ENCODE measurements at places on chromosomes 6 and 20.
A peak's percentile ranks its signal among the peaks of the same experiment; 100 is the strongest.

DNA sequence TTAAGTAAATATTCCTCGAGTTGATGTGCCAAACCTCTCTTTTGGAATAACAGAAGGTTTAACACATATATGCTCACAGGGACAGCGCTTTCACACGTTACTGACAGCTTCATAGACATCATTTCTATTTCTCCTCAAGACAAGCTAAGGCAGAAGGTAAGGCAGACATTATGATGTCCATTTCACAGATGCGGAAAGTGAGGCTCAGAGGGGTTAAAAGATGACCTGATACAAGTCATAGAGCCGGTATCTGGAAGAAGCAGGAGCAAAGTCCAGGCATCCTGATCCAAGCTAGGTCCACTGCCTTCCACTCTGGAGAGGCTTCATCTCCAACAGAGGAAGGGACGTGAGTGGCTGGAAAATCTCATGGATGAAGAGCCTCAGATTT is 86.7 kb downstream of the FOXC1 start:
- no peak for DNase-seq

GRCh38 chr6:20747991-20748390 is 213.7 kb downstream of the CDKAL1 start:
- DNase-seq = no peak

DNA sequence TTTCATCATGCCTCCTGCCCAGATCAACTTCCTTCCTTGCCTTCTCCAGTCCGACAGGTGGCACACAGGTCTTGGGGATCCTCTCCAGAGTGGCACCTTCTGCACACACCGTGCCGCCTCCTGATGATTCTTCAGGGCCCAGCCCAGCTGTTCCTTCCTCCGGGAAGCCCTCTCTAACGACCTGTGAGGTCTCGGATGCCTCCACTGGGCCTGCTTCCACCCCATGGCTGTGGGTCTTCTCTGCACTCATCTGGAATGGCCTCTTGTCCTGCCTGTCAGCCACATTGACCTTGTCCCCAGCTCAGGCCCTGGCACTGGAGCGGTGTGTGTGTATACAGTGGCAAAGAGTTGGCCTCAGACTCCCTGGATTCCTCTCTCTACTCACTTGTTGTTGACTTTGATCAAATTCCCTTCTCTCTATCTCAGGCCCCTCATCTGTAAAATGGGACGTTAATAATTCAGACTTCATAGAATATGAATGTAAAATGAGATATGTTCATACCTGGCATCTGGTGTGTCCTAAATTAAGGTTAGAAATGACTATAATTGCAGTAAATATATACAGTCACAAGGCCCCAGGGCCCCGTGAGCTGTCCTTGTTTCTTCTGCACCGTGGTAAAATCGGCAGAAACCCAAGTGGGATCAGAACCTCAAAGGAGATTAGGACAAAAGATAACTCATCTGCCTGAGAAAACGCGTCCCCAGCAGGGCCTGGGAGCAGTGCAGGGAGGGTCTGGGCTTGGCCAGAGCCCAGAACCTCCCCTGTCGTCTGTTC is 1.5 kb downstream of the FAM210B start:
- no peak for DNase-seq

- no peak for DNase-seq
These were observed 329.0 kb downstream of the ESR1 start for GRCh38 chr6:152136449-152136825.

DNA sequence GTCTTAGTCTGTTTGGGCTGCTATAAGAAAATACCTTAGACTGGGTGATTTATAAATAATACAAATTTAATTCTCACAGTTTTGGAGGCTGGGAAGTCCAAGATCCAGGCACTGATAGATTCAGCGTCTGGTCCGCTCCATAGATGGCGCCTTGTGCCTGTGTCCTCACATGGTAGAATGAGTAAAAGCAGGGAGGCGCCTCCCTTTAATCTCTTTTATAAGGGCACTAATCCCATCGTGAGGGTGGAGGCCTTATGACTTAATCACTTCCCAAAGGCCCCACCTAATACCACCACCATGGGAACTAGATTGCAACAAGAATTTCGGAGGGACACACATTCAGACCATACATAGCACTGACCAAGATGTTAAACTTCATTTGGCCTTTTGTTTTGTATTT is 91.2 kb upstream of the TMEM181 start:
- DNase-seq = no peak

DNA sequence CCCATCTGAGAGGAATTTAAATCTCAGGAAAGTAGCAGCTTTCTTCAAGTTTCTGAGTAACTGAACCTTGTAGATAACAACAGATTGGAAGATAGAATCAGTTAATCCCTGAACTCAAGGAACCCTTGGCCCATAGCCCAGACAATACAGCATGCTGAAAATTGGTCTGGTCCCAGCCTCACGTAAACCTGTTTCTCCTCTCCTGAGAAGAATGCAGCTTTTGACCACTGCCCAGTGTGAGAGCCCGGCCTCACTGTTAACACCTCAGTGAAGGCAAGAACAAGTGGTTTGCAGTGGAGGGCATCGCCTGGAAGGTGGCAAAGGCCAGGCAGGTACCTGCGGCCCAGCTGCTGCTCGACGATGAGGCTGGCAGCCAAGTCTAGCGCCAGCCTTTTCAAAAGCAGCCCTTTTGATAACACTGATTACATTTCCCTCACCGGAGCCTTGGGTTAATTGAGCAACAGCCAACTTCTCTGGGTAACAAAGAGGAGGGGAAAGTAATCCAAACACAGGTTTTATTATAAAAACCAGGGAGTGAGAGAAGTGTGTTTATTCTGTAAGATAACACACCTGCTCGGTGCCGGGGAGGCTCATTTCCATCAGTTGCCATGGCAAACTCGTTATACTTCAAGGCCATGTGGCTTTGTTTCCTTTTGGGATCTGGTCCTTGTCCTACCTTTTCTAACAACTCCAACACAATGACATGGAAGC is 54.0 kb downstream of the TRAF3IP2 start:
- DNase-seq = no peak

DNA sequence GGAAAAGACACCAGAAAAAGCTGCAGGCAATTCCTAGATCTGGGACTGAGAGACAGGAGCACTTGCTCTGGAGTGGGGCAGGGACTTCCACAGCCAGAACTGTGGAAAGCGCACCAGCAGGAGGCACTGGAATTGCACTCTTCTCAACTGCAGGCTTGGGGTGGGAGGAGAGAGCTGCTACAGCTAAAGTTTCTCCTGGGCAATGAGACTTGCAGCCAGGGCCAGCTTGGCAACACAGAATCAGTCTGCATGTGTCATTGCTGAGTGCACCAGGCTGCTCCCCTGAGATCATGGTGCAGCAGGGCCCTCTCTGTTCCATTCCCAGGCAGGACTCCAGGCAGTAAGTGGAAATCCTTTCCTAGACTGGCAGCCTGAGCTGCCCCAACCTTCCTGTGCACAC is 145.8 kb downstream of the INSM1 start:
- DNase-seq = no peak

DNA sequence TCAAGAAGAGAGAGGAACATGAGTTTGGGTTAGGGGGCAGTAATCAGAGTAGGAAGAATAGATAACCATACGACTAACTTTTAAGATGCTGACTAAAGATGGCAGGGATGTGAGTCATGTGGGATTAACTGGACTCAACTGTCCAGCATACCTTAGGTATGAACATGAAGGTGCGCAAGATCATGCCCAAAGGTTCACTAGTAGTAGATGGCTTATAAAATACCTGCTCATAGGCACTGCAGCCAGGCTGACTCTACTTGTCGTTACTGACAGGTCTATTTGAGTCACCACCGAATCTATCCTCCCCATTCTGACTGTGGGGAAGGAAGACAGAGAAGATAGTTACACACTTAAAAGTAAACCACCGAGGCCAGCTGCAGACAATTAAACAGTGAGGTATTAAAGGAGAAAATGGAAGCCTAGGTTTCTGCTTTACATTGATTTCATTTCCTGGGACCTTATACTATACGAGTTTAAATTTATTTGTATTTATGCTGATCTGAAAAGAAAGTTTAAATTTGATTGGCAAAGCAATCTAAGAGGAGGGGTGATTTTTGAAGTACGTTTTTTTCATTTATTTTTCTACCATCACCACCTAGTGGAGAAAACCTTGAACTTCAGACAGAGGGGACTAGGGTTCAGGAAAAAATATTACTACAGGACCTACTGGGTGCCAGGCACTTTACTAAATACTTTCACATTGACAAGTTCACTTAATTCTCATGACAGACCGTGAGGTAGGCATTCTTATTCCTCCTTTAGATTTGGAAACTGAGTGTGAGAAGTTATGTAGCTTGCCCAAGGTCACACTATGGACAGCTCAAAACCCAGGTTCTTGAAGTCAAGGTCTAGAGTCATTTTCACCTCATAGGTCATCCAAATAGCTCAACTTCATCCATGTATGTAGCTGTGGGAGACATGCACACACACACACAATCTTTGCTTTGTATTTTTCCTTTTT is 4.0 kb upstream of the WRNIP1 start:
- DNase-seq = no peak

- DNase-seq = no peak
These were observed 39.7 kb downstream of the BFSP1 start for GRCh38 chr20:17491488-17491887.

- DNase-seq = peak; percentile 27
These were observed at the start of gene MTCL3 for GRCh38 chr6:127518710-127519468. Gene MTCL3 (minus strand): TSS chr6:127519335.

- no peak for DNase-seq
These were observed 12.0 kb downstream of the STMN3 start for GRCh38 chr20:63641146-63641791.

- no peak for DNase-seq
These were observed 61.2 kb upstream of the HBS1L start for GRCh38 chr6:135115834-135116233.

GRCh38 chr20:57708694-57709673 is 831 bp downstream of the PMEPA1 start:
- DNase-seq = peak; percentile 82

GRCh38 chr6:6393069-6393529 is 72.6 kb upstream of the F13A1 start:
- DNase-seq = no peak

GRCh38 chr6:50003139-50003538 is 18.7 kb downstream of the DEFB110 start:
- DNase-seq = no peak

GRCh38 chr6:83960664-83961063 is 72.9 kb upstream of the MRAP2 start:
- no peak for DNase-seq

DNA sequence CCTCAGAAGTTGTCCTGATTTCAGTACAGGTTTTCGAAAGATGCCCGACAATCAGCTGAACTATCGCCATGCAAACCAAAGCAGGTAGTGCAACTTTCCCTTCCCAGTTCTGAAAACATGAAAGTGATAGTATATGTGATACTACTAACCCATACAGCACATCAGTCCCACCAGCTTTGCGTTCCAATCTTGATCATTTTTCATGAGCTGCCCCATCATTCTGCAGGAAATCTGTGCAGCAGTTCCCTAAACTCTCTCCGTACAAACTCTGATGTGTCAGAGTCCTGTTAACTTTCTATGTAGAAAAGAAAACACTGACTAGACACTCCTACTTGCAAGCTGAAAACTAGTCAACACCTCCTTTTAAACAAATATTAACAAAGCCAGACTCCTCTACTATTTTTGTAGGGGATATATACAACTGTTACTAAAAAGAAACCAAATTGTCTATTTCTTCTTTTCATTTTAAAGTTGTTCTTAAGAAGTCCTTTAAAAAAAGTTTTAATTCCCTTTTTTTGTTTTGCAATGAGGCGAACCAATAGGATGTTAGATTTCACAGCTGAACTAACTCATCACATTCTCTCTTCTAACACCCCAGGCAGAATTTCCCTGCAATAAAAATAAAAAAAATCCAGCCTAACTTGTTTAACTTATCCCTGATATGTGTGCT is 99.6 kb upstream of the DST start:
- no peak for DNase-seq

DNA sequence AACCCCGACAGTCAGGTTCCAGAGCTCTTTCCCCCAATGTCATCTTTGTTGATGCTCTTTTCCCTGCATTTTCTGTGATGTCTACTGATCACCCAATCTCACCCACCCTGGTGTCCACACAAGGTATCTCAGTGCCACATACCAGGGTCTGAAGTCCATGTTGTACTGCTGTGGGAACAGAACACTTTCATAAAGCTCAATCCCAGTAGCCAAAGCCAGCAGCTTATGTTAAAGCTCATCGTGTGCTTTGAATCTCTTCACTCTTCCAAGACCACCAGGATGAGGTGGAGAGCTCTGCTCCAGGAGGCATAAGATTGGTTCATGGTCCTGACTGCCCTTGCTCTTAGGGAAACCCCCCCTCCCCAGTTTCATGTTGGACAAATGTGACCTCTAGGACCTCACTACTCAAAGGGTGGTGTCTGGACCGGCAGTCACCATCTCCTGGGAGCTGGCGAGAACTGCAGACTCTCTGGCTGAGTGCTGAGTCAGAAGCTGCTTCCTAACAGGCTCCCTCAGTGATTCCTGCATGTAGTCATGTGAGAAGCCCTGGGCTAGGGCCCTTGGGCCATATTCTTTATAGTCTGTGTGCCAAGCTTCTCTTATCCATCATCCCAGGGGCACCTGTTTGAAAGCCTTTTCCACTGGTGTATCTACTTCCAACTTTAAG is 13.4 kb upstream of the CPNE5 start:
- DNase-seq = peak; percentile 69

- no peak for DNase-seq
These were observed 144.8 kb upstream of the SUPT3H start for GRCh38 chr6:45522486-45522885.

- no peak for DNase-seq
These were observed 861 bp upstream of the NHSL1 start for GRCh38 chr6:138500045-138500665.

- DNase-seq = no peak
These were observed 24.0 kb downstream of the BTBD3 start for GRCh38 chr20:11941593-11942246.

All from GM03348 (cell line).